ENCODE measurements at places on chromosomes 13 and 19. TPM values are rescaled to one million over a fixed set of nuclear protein-coding genes. Genes with fewer than 3 reads are reported as not detected.

DNA sequence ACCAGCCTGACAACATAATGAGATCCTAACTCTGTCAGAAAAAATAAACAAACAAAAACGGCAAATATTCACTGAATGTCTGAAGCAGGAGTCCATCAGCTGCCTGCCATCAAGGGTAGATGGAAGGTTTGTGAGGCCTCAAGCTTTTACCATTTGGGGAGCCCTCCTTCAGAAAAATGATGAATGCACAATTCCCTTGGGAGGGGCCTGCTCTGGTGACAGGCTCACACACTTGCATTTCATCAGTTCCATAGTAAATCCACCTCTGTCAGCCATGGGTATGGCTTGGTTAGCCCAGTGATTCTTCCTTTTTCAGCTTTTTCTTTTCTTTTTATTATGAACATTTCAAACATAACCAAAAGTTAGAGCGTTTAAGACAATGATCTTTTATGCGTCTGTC lies 26.3 kb upstream of the KATNAL1 start:
- DNase-seq: no peak
- no peaks in the 10 kb centered on the region for H3K36me3 ChIP-seq
- no peak overlapping the region for H3K4me3 ChIP-seq
- H3K27ac ChIP-seq: no peak overlapping the region
- no peaks in the 10 kb centered on the region for H3K27me3 ChIP-seq

DNA sequence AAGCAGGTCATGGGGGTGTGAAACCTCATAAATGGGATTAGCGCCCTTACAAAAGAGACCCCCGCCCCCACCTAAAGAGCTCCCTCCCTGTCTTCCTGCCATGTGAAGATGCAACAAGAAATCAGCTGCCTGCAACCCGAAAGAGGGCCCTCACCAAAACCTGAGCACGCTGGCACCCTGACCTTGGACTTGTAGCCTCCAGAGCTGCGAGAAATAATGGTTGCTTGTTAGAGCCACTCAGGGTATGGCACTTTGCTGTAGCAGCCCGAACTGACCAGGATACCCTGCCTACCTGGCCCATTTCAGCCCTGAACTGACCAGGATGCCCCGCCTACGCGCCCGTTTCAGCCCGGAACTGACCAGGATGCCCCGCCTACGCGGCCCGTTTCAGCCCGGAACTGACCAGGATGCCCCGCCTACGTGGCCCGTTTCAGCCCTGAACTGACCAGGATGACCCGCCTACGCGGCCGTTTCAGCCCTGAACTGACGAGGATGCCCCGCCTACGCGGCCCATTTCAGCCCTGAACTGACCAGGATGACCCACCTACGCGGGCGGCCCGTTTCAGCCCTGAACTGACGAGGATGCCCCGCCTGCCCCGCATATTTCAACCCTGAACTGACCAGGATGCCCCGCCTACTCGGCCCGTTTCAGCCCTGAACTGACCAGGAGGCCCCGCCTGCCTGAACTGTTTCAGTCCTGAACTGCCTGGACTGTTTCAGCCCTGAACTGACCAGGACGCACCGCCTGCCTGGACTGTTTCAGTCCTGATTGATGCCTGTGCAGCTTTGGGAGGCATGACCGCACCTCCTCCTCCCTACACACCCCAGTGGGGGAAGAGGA lies 120.0 kb downstream of the UQCRFS1 start:
- no peaks in the 10 kb centered on the region for H3K4me1 ChIP-seq
- no peaks in the 10 kb centered on the region for H3K27me3 ChIP-seq
- no peaks in the 10 kb centered on the region for H3K36me3 ChIP-seq
- H3K4me3 ChIP-seq: no peak overlapping the region

DNA sequence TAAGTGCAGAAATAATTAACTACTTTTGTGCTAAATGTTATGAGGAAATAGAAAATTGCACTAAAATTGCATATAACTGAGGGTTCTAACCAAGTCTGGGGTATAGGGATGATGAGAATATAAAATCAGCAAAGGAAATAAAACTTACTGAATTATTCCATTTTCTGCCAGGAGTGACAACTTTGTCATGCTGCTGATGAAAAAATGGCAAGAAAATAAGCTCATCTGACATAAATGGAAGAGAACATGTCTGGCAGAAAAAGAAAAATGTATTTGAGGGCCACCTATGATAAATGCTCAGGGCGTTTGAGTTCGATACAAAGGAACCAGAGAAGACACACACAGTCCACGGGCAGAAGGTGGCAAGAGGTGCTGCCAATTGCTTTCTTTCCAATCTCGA lies 78.2 kb downstream of the LHFPL6 start:
- DNase-seq: no peak
- H3K4me1 ChIP-seq: no peaks in the 10 kb centered on the region
- no peaks in the 10 kb centered on the region for H3K27me3 ChIP-seq
- no peaks in the 10 kb centered on the region for H3K36me3 ChIP-seq
- no peak overlapping the region for H3K4me3 ChIP-seq
- H3K27ac ChIP-seq: no peak overlapping the region

Gene PLIN5
- 0.93 TPM for total RNA-seq

Gene SHISA7
- total RNA-seq: not detected

Measured in CD4-positive, alpha-beta T cell (primary cell).